ENCODE measurements at places on chromosomes 1 and 21.
A peak's percentile ranks its signal among the peaks of the same experiment; 100 is the strongest.

- DNase-seq: no peak
Measured at GRCh38 chr1:213138892-213139291, 87.9 kb downstream of the RPS6KC1 start.

DNA sequence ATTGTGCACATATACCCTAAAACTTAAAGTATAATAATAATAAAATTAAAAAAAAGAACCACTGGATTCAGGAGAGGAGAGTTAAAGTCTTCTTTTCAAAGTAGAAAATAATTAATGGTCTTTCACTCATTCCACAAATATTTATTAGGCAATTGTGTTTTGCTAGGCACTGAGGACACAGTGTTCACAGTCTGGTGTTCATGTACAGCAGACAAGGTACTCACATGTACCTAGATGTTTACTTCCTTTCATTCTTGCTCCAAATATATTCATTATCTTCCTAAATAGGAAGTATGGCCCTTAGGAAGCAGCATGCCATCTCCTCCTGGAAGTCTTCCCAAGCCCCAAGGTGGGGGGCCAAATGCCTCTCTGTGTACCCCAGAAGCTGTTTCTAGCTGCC lies 265.0 kb downstream of the NPHP4 start:
- DNase-seq: no peak

DNA sequence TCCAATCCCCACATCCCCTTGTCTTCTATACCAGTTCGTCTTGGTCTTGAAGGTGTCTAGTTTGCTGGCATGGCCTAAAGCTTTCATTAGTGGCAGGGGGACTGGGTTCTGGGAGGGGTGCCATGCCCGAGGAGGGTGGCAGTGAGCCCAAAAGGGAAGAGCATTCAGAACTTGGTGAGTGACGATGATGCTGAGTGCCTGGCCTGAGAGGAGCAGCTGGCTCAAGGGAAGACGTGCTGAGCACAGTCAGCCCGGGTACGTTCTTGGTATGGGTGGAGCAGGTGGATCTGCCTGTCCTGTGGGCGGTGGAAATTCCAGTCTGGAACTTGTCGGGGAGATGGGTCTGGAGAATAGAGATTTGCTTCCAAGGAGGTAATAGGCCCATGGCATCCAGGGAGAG lies 4.6 kb downstream of the FDPS start:
- no peak for DNase-seq

- no peak for DNase-seq
Measured at GRCh38 chr1:74681449-74681848, 7.9 kb upstream of the ERICH3 start.

DNA sequence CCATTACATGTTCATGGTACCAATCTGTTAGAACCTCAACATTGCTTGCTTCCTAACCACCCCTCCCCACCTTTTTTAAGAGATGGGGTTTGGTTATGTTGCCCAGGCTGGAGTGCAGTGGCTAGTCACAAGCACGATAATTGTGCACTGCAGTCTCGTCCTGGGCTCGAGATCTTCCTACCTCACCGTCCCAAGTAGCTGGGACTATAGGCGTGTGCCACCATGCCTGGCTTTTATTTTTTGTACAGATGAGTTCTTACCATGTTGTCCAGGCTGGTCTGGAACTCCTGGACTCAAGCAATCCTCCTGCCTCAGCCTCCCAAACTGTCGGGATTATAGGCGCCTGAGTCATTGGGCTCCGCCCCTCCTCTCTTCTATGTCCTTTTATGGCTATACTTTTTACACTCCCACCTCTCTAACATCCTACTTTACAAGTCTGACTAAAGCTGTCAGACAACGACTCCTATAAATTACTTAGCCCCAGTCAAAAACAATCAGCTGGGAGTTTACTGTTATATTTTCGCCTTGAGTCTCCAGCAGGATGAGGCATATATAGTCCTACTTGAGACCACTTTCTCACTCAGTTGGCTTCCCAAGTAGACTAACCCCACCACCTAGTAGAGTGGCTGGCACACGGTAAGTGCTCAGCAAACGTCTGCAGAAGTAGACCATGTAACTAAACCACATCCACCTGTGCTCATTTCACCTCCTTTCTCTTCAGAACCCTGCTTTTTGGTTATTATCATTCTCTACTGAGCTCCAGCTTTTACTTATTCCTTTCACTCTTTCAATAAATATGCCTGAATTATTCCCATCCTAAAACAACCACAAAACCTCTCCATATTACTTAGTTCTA lies 13.8 kb downstream of the ENSA start:
- DNase-seq: no peak

GRCh38 chr1:42933060-42933586 lies 25.5 kb downstream of the SLC2A1 start:
- no peak for DNase-seq

DNA sequence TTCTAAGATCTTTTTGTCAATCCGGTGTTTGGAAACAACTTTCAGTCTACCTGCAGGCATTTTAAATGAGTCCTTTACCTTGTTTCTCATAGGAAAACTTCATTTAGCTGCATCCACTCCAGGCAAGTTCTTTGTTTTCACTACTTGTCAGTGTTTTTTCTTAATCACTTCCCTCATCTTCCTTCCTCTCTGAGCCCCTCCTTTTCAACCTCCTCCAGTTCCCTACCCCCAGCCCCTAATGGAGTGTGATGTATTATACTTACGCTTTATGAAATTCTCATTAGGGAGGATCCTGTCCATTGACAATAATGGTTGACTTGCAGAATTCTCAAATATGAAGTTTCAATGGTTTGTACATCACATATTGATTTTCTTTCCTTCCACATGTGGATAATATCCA lies 62.5 kb upstream of the BACH1 start:
- DNase-seq: no peak

DNA sequence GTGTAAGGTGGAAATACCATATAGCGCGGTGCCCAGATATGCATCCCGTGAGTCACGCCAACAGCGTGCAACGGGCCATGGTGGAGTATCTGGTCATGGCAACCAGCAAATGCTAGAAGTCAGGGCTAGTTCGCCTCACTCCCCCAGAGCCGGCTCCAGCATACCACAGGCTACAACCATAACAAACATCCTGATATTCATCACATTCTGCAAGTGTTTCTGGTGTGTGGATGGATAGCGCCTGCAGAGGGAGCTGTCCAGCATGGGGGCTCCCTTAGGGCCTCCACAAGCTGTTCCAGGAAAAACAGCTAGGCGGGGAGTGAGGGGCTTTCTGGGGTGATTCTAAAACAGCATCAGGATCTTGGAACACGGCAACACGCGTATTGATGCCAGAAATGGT lies 6.8 kb downstream of the C1orf198 start:
- DNase-seq: no peak

DNA sequence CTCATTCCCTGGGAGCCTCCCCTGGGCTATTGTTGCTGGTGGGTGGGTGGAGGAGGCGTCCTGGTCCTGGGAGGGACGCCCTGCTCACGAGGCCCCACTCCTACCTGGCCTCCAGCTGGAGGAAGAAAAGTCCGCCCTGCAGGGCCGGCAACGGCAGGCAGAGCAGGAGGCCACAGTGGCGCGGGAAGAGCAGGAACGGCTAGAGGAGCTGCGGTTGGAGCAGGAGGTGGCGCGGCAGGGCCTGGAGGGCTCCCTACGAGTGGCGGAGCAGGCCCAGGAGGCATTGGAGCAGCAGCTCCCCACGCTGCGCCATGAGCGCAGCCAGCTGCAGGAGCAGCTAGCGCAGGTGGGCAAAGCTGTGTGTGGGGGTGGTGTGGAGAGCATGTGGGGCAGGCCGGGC lies 24.9 kb downstream of the CROCC start:
- no peak for DNase-seq

DNA sequence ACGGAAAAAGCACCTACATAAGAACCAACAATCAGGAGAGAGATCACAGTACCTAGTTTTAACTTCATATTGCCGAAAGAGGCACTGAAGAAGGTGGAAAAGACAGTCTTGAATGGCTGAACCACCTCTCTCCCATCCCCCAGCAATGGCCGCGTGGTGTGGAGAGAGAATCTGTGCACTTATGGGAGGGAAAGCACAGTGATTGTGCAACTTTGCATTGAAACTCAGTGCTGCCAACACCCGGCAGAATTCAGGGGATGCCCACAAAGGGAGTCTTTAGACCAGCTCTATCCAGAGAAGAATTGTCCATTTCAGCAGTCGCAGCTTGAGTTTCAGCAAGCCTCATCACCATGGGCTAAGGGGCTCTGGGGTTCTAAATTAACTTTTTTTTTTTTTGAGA lies 186.3 kb upstream of the USP25 start:
- no peak for DNase-seq

- DNase-seq: no peak
Measured at GRCh38 chr1:186899577-186899976, 70.8 kb downstream of the PLA2G4A start.

DNA sequence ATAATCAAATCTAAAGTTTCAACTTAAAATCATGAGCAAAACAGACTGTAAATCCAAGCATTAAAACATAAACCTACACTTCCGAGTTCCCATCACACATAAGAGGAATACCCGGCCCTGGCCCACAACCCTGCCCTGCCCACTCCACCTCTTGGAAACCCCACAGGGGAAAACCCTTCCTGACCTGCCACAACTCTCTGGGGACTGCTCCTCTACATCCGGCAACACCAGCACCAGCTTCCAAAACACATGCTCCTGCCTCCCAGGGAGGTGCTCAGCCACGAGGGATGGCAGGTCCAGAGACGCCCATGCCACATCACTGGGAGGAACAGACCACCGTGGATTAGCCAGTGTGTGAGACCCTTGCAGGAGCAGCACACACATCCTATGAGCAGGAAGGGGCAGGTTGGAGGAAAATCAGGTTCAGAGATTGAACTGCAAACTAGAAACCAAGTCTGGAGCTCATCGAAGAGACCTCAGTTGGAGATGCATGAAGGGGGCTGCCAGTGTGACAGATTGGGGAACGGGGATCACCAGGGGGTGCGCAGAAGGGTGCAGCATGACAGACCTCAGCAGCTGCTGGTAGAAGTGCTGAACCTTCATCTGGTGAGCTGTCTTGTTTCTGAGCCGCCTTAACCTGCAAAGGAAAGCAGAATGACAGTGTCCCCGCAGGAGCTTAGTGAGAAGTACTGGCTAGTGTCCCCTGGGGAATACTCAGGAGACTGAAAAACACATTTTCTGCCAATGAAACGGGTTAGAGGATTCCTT lies 25.8 kb upstream of the LSS start:
- DNase-seq: no peak

GRCh38 chr1:55053265-55053954 lies 14.1 kb downstream of the PCSK9 start:
- no peak for DNase-seq

DNA sequence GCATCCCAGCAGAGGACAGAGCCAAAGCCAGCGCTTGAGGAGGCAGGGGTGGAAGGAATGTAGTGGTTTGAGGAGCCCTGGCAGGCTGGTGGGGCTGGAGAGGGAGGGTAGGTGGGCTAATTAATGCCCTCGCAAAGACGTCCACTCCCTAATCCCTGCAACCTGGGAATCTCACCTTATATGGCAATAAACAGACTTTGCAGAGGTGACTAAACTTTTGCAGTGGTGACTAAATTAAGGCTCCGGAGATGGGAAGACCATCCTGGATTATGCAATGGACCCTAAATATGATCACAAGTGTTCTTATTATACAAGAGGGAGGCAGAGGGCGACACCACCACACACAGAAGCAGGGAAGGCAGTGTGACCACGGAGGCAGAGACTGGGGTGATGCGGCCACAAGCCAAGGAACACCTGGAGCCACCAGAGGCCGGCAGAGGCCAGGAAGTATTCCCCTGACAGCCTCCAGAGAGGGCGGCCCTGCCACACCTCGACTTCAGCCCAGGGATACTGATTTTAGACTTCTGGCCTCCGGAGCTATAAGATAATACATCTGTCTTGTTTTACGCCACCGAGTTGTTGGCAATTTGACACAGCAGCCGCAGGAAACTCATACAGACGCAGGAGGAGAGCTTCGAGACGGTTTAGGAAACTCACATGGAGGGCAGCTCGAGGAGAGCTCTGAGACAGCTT lies 23.1 kb upstream of the NPPB start:
- DNase-seq: no peak

DNA sequence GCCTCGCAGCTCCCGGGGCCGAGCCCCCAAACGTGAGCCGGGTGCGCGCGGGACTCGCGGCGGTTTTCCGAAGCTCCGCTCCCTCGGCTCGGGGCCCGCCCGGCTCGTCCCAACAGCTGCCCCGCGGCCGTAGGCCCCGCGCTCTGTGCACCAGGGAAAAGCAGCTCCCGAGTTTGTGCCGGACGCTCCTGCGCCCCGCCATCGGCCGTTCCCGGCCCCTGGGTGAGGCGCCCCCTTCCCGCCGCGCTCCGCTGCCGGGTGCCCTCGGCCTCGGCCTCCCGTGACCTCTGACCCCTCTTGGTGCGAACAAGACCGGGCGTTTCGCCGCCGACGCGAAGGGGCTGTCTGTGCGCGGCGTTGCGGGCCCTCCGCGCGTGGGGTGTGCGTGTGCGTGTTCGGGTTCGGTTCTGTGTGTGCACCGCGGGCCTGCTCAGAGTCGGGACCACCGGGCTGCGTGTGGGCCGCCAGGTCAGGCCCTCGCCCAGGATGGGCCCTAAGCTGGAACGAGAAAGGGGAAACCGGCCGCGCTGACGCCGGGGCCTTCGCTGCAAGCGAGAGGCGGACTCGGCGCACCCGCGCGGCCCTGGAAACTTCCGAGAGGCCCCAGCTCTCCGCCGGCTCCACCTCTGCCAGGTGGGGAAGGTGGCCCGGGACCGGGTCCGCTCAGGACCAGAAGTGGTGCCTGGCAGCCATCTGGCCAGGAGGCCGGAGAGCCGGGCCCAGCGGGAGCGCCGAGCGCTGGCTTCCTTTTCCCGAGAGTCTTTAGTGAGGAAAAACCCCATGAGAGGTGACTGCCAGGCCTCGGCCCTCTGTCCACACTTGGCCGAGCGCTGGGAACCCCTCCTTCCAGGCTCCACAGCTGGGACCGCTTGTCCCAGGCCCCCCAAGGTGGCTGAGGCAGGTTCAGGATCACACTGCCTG lies 1.9 kb downstream of the PRDM16 start:
- no peak for DNase-seq

DNA sequence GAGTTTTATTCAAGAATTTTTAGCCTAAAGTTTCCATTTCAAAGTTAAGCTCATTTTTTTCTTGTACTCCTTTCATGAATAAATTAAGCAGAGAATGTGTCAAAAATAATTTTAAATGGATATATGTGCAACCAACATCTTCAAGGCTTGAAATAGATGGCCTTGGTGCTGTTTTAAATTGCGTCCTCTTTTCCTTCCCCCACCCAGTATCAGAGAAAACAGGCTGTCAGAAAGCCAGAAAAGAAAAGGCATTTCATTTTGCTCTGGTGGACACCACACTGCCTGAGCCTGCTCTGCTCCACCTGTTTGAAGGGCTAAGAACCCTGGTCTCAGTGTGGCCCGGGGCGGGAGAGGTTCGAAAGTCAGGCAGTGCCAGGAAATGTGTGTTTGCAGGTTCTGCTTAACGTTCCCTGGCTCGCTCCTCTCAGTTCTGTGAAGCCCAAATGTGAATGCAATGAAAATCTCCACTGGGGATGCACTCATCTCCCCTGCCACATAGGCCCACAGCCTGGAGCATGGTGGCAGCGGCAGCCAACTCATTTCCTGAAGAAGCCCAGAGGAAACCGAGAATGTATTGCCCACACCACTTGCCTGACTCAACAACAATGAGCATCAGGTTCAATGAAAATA lies 134.4 kb downstream of the SDCCAG8 start:
- no peak for DNase-seq

DNA sequence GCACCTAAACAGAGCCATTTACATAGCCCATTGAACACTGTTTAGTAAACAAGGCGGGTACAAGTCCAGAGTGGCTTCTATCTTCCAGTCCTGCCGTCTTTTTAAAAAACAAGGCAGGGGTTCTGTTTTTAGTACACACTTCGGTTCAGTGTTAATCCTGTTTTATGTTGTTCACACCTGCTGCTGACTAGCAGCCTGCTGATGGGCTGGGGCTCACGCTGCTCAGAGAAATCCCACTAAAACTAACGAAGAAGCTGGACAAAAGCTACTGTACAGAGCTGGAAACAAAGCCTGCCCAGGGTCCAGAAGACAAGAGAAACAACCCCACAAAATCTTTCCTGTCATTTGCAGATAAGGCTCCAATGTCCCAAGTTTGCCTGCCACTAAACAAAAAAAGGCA lies 13.2 kb downstream of the ESRRG start:
- DNase-seq: peak; percentile 55
